ENCODE measurements at places on chromosomes 6 and 20. TPM values are rescaled to one million over a fixed set of nuclear protein-coding genes. Genes with fewer than 3 reads are reported as not detected.

Gene PDE10A
- not detected for total RNA-seq

Gene PLTP
- total RNA-seq: 2.8 TPM

Gene TNF
- total RNA-seq: 53.4 TPM

Gene SPDEF
- 0.13 TPM for total RNA-seq

Gene OVOL2
- not detected for total RNA-seq

All from activated CD8-positive, alpha-beta T cell treated with anti-CD3 and anti-CD28 coated beads, Interleukin-2, amount 10 ng/mL, durations not matched to agents 7 days and 5 days (primary cell).